Smooth muscle cell of the pulmonary artery (primary cell): ENCODE measurements at places on chromosomes 6 and 20. TPM values are rescaled to one million over a fixed set of nuclear protein-coding genes. Genes with fewer than 3 reads are reported as not detected.

The SPATS1 gene
- total RNA-seq, result not detected in 2 replicates

The TRAPPC3L gene
- 0.07 TPM in 1 of 2 replicates, not detected in the other for total RNA-seq

The SLC12A5 gene
- 0.07 TPM in 1 of 2 replicates, not detected in the other for total RNA-seq

The RIPOR3 gene
- total RNA-seq, result 0.33 and 0.73 TPM in 2 replicates

The CNR1 gene
- 0.07 and 0.52 TPM in 2 replicates for total RNA-seq

The FAM229B gene
- 16.7 and 21.2 TPM in 2 replicates for total RNA-seq

The PGC gene
- not detected in 2 replicates for total RNA-seq

The F13A1 gene
- total RNA-seq, result not detected in 2 replicates

The NRSN2 gene
- total RNA-seq, result 30.4 and 39.2 TPM in 2 replicates

The GPX5 gene
- not detected in 2 replicates for total RNA-seq

The RAET1G gene
- 1.6 and 1.7 TPM in 2 replicates for total RNA-seq

The DDR1 gene
- 48.4 and 81.1 TPM in 2 replicates for total RNA-seq

The LAMP5 gene
- 0.69 and 3.6 TPM in 2 replicates for total RNA-seq

The STK35 gene
- 21.9 and 22.6 TPM in 2 replicates for total RNA-seq

The LHFPL5 gene
- total RNA-seq, result not detected in 2 replicates

The TAP2 gene
- 19.5 and 33.5 TPM in 2 replicates for total RNA-seq

The OR2H2 gene
- total RNA-seq, result not detected in 2 replicates

The RRAGD gene
- total RNA-seq, result 3.8 and 3.9 TPM in 2 replicates

The UBE2J1 gene
- 26.3 and 33.6 TPM in 2 replicates for total RNA-seq

The CD24 gene
- 0.85 and 3.3 TPM in 2 replicates for total RNA-seq

The TFAP2C gene
- not detected in 2 replicates for total RNA-seq

The PMEPA1 gene
- total RNA-seq, result 6.1 and 19.9 TPM in 2 replicates

The BACH2 gene
- 0.07 and 0.17 TPM in 2 replicates for total RNA-seq

The RAD21L1 gene
- 0.13 and 0.53 TPM in 2 replicates for total RNA-seq

The MACROD2 gene
- 0.40 and 0.85 TPM in 2 replicates for total RNA-seq

The SMLR1 gene
- not detected in 2 replicates for total RNA-seq

The KLC4 gene
- total RNA-seq, result 19.8 and 24.2 TPM in 2 replicates

The TCF19 gene
- total RNA-seq, result 5.4 and 7.9 TPM in 2 replicates

The OR2J3 gene
- not detected in 2 replicates for total RNA-seq

The AHCY gene
- total RNA-seq, result 96.2 and 119 TPM in 2 replicates

The OR2B6 gene
- total RNA-seq, result 0.07 TPM in 1 of 2 replicates, not detected in the other

The TRIM31 gene
- not detected in 2 replicates for total RNA-seq

The SLCO4A1 gene
- total RNA-seq, result 0.13 and 0.30 TPM in 2 replicates

The COL12A1 gene
- total RNA-seq, result 211 and 724 TPM in 2 replicates

The IL17F gene
- total RNA-seq, result not detected in 2 replicates

The TULP1 gene
- total RNA-seq, result not detected in 2 replicates
